ENCODE measurements at places on chromosomes 11 and 22. TPM values are rescaled to one million over a fixed set of nuclear protein-coding genes. Genes with fewer than 3 reads are reported as not detected.

The NNMT gene
- 84.9 TPM for total RNA-seq

GRCh38 chr22:38452373-38453065 is 2.5 kb downstream of the KCNJ4 start:
- H3K4me1 ChIP-seq, result peaks cover 9% of the 10 kb centered on the region
- peak; percentile 83 for DNase-seq
- H3K27ac ChIP-seq, result peak overlapping the region; percentile 94
- H3K4me3 ChIP-seq, result peak overlapping the region; percentile 63

DNA sequence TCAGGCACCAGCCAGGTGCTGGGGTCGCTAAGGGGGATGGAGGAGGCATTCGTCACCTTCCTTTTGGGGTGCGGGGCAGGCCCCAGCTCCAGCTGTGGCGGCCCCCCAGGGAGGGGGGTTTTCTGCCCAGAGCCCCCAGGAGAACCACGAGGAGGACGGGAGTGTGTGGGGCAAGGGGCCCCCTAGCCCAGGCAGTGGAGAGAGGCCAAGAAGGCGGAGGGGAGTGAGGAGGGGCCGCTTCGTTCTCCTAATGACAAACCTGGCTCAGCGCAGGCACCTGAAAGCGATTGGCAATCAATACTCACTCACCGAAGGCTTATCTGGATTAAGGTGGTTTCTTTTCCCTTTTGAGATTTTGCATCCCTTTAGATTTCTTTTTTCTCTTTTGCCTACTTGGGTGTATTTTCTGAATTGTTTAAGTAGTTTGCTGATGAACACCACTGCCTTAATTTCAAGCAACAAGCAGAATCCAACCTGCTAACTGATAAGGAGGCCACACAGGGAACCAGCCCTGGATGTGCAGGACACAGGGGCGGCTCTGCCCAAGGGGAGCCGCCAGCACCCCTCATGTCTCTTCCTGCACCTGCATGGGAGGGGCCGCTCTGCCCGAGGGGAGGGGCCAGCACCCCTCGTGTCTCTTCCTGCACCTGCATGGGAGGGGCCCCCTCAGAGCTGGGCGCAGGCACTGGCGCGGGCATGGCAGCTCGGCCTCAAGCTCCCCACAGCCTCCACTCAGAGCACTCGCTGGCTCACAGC is 122.3 kb downstream of the BRD1 start:
- H3K4me1 ChIP-seq, result no peaks in the 10 kb centered on the region
- DNase-seq, result no peak
- H3K4me3 ChIP-seq, result no peak overlapping the region

DNA sequence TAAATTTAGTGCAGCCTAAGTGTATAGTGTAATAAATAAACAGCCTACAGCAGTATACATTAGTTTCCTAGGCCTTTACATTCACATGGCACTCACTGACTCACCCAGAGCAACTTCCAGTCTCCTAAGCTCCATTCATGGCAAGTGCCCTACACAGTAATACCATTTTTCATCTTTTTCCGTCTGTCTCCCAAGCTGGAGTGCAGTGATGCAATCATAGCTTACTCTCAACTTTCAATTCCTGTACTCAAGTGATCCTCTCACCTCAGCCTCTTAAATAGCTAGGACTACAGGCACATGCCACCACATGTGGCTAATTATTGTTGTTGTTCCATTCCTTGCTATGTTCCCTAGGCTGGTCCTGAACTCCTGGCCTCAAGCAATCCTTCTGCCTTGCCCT is 54.4 kb downstream of the FCHSD2 start:
- peaks cover 8% of the 10 kb centered on the region for H3K36me3 ChIP-seq
- H3K4me3 ChIP-seq, result no peak overlapping the region
- peaks cover 28% of the 10 kb centered on the region for H3K4me1 ChIP-seq
- no peak overlapping the region for H3K27ac ChIP-seq

Measured in heart right ventricle (tissue), 16 donors.